Activated CD8-positive, alpha-beta T cell treated with anti-CD3 and anti-CD28 coated beads for 36 hours (primary cell): ENCODE measurements at places on chromosomes 12 and 14. TPM values are rescaled to one million over a fixed set of nuclear protein-coding genes. Genes with fewer than 3 reads are reported as not detected.

Gene KRT83
- not detected for total RNA-seq

GRCh38 chr12:58503731-58504130 is 416.6 kb downstream of the LRIG3 start:
- H3K36me3 ChIP-seq = no peaks in the 10 kb centered on the region
- no peak overlapping the region for H3K4me3 ChIP-seq
- no peak for DNase-seq
- no peaks in the 10 kb centered on the region for H3K4me1 ChIP-seq

DNA sequence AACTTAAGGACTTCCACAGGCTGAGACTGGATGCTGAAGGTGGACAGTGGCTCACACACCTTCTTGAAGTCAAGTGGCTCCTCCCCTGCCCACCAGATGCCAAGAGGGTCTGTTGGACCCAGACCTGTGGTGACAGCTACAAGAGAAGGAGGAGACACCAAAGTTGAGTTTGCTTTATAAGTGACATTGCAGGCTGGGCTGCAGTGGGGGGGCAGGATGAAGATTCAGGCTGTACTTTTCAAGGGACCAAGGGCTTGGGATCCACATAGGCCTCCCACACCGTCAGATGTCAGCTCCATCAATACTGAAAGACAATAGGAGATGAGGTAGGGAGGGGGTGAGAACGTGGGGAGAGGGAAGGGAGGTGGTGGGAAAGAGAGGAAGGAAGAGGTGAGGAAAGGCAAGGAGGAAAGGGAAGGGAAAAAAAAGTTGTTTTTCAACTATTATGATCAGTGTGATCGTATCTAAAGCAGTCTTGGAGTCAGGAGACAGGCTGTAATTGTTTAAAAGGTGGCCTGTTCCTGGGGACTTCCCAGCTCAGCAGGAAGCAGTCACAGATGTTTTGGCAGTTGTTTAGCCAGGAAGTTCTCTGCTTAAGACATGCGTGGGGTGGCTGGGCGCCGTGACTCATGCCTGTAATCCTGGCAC is 84.1 kb upstream of the RESF1 start:
- H3K4me3 ChIP-seq = peak overlapping the region; percentile 57
- H3K4me1 ChIP-seq = peaks cover 35% of the 10 kb centered on the region

DNA sequence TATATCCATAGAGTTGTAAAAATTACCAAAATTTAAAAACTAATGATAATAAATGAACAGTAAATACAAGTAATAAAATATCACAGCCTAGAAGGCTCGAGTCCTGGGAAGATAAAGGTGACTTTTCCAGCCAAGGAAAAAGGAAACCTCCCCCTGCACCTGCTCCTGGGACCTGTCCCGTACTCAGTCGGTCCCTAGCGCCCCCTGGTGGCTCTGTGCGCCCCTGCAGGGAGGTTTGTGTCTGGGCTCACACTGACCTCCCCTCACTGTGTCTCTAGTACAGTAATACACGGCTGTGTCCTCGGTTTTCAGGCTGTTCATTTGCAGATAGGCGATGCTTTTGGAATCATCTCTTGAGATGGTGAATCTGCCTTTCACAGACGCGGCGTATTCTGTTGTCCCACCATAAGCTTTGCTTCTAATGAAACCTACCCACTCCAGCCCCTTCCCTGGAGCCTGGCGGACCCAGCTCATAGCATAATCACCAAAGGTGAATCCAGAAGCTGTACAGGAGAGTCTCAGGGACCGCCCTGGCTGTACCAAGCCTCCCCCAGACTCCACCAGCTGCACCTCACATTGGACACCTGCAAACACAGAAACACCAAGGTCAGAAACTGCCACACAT is 1030.4 kb downstream of the TMEM121 start:
- no peak overlapping the region for H3K4me3 ChIP-seq
- peaks cover 2% of the 10 kb centered on the region for H3K27me3 ChIP-seq
- DNase-seq = peak; percentile 88
- no peaks in the 10 kb centered on the region for H3K4me1 ChIP-seq

Gene KIF26A
- total RNA-seq = 0.65 TPM

DNA sequence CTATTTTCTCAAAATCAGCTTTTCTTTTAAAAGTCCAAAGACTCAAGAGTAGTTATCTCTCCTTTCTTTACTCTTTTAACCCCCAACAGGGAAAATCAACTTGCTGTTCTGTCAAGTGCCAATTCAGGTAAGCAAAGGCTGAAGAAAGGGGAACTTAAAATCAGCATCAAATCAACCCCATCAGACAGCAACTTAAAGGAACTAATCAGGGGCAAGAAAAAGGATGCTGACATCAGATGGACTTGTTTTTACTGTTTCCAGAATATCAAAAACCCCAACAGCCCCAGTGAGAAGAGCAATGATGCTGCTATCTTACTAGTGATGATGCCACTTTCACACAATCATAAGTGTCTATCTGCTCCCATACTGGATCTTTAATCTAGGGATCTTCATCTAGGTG is 3.4 kb downstream of the BAZ2A start:
- H3K27me3 ChIP-seq = no peaks in the 10 kb centered on the region
- H3K4me1 ChIP-seq = peaks cover 61% of the 10 kb centered on the region
- no peak overlapping the region for H3K4me3 ChIP-seq
- H3K36me3 ChIP-seq = peaks cover 34% of the 10 kb centered on the region
- no peak for DNase-seq

- DNase-seq = no peak
- no peak overlapping the region for H3K27ac ChIP-seq
- peaks cover 12% of the 10 kb centered on the region for H3K36me3 ChIP-seq
- peaks cover 40% of the 10 kb centered on the region for H3K27me3 ChIP-seq
- H3K4me1 ChIP-seq = peaks cover 9% of the 10 kb centered on the region
- H3K4me3 ChIP-seq = no peak overlapping the region
These were observed 2.4 kb downstream of the E2F7 start for GRCh38 chr12:77062846-77063461.

Gene TOMM20L
- not detected for total RNA-seq

Gene CLEC9A
- not detected for total RNA-seq

Gene MIP
- total RNA-seq = not detected

GRCh38 chr14:66910311-66910840 is 278.9 kb upstream of the GARIN2 start:
- no peak for DNase-seq
- no peaks in the 10 kb centered on the region for H3K36me3 ChIP-seq
- H3K4me1 ChIP-seq = no peaks in the 10 kb centered on the region
- H3K27me3 ChIP-seq = no peaks in the 10 kb centered on the region
- no peak overlapping the region for H3K27ac ChIP-seq

DNA sequence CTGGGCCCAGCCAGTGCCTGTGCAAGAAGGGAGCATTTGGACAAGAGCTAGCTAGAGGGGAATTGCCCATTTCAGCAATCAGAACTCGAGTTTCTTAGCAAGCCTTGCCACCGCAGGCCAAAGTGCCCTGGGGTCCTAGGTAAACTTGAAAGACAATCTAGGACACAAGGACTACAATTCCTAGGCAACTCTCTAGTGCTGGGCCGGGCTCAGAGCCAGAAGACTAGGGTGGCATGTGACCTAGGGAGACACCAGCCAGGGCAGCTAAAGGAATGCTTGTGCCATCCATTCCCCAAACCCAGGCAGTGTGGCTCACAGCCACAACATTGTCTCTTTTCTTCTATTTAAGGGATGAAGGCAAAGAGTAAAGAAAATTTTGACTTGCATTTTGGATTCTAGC is 205.0 kb downstream of the BMP4 start:
- H3K27me3 ChIP-seq = no peaks in the 10 kb centered on the region
- H3K27ac ChIP-seq = no peak overlapping the region
- H3K4me3 ChIP-seq = no peak overlapping the region
- H3K4me1 ChIP-seq = no peaks in the 10 kb centered on the region

Gene RERGL
- total RNA-seq = not detected
